Stimulated activated CD4-positive, alpha-beta T cell treated with anti-CD3 and anti-CD28 coated beads, Interleukin-2, amount 100 ng/mL, for 4 hours (primary cell): ENCODE measurements at places on chromosomes 16 and 17.
A peak's percentile ranks its signal among the peaks of the same experiment; 100 is the strongest.

GRCh38 chr17:78269955-78270381 lies 38.5 kb downstream of the TMEM235 start:
- no peak for DNase-seq

- DNase-seq: no peak
These were observed 49.5 kb downstream of the BMERB1 start for GRCh38 chr16:15483857-15484256.

DNA sequence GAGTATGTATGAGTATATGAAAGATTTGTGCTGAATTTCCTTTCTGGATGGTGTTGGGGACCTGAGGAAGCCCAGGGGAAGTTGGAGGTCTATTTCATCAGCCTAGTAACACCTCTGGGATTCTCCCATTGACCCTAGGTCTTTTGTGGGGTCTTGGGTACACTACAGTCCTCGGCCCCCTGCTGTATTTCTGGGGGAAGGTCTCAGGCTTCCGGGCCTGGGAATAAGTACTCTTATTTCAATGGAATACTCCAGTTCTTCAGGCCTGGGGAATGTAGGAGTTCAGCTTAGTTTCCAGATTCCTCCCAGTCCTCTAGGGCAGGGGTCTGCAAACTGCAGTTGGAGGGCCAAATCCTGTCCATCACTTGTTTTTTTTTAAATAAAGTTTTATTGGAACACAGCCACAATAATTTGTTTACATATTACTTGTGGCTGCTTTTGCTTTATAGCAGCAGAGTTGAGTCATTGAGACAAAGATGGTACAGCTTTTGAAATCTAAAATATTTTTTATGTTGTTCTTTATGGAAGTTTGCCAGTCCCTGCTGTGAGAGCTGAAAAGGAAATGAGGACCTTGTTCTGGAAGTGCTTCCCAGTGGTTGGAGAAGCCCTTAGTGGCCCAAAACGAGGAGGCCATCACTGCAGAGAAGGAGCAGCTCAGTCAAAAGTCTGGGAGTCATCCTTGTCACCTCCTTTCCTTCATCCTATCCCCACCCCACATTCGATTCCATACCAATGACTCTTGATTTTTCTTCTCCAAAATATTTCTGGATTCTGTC lies 142.5 kb upstream of the HS3ST2 start:
- DNase-seq: no peak

DNA sequence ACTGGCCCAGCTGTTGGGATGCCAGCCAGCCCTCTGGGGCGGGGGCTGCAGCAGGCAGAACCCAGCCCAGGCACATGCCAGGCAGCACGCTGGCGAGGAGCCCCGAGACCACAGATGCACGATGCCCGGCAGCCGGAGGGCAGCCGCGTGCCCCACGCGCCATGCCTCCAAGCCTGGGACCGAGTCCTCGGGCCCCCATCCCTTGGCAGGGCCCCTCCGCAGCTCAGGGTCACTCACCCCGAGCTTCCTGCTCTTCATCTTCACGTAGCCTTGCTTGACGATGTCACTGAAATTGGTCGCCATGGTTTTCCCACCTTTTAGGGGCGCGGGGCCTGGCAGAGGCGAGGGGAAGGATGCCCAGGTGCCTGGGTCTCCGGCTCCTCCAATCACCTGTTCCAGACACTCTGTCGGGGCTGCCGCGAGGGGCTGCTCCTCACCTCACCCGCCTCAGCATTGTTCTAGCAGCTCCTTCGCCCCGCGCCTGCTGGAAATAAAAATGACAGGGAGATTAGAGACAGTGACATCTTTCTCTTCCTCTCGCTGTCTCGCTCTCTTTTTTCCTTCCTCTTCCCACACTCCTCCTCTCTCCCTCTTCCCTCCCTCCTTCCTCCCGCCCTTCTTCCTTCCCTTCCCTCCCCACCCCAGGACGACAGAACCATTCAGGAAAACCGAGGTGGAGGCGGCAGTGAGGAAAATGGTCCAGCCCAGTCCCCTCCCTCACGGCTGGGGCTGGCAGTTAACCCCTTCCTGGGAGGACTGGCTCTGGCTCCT lies 6.9 kb downstream of the DOK4 start:
- DNase-seq: no peak

GRCh38 chr16:9012848-9013507 lies 49.3 kb upstream of the USP7 start:
- DNase-seq: no peak

GRCh38 chr17:1490643-1491442 lies 1.6 kb downstream of the MYO1C start:
- DNase-seq: peak; percentile 40

GRCh38 chr17:41333836-41334235 lies 16.8 kb downstream of the KRT33A start:
- DNase-seq: no peak

DNA sequence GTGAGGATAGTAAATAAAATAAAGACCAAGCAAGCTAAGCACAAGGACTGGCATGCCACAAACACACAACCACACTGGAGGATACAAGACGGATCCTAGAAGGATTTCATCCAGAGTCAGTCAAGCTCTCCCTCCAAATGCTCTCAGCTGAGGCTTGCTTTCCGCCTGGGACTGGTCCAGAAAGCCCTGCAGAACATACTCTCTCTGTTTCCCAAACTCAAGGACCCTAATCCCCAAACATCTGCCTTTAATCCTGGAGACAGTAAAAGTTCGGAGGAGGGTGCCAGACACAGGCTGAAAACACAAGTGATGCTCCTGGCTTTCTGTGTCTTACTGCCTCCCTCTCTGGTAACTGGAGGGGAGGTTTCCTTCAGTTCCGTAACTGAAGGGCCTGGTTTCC lies 5.3 kb upstream of the HSD11B2 start:
- DNase-seq: no peak

- DNase-seq: no peak
These were observed 172.2 kb downstream of the SEC14L1 start for GRCh38 chr17:77312786-77313599.

DNA sequence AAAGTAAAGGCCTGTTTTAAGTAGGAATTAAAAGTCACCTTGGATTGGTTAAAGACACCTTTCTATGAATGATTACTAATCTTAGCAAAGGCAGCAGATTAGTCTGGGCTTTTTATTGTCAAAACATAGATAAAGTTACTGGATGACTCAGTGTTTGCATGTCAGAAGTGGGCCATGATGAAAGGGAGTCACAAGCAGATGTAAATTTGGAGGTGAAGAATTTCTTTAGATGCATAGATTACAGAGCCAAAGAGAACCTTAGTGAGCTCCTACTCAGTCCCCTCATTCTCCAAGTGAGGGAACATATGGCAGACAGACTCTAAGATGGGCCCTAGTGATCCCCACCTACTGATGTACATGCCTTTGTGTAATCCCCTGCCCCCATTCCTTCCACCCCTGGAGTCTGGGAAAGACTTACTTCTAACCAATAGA lies 124.5 kb downstream of the HS3ST3A1 start:
- no peak for DNase-seq

DNA sequence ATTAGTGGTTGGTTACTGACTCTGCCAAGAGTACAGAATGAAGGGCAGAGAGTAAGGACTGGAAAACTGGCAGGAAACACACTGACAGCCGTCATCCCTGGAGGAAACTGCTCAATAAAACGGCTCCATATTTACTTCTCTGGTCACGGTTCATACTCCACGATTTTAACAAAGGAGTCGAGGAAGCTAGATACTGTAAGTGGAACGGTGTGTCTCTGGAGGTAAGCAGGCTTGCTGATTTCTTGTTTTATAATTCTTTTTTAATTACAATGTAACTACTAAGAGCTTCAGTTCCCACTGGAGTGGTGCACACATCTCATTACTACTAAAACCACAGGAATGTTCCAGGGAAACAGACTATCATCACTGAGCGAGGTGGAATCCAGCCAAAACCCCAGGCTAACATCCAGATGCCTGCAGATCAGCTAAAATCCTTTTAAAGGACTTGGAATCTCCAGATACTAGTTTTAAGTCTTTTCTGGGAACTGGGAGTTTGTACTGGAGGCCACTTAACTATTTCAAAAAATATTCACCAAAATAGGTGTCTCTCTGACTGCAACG lies 17.8 kb downstream of the SERPINF1 start:
- DNase-seq: no peak

DNA sequence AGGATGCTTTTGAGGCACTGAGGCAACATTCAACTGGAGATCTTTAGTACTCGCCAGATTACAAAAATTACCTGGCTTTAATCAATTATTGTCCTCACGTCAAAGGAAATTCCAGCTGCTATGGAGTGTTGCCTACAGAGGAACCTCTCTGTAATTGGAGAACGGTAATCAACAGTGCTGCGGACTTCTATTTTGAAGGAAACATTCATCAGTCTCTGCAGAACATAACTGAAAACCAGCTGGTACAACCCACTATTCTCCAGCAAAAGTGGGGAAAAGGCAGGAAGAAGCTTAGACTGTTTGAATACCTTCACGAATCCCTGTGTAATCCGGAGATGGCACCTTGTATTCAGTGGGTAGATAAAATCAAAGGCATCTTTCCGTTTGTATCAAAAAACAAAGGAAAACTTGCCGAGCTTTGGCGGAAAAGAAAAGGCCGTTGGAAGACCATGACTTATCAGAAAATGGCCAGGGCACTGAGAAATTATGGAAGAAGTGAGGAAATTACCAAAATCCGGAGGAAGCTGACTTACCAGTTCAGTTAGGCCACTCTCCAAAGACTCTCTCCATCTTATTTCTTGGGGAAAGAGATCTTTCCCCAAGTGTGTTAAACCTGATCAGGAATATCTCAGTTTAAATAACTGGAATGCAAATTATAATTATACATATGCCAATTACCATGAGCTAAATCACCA lies 3.0 kb downstream of the SLC35G3 start:
- DNase-seq: no peak

- DNase-seq: no peak
These were observed 15.1 kb downstream of the GPR179 start for GRCh38 chr17:38328620-38329019.

GRCh38 chr17:5902181-5903140 lies 167.7 kb upstream of the WSCD1 start:
- DNase-seq: no peak

DNA sequence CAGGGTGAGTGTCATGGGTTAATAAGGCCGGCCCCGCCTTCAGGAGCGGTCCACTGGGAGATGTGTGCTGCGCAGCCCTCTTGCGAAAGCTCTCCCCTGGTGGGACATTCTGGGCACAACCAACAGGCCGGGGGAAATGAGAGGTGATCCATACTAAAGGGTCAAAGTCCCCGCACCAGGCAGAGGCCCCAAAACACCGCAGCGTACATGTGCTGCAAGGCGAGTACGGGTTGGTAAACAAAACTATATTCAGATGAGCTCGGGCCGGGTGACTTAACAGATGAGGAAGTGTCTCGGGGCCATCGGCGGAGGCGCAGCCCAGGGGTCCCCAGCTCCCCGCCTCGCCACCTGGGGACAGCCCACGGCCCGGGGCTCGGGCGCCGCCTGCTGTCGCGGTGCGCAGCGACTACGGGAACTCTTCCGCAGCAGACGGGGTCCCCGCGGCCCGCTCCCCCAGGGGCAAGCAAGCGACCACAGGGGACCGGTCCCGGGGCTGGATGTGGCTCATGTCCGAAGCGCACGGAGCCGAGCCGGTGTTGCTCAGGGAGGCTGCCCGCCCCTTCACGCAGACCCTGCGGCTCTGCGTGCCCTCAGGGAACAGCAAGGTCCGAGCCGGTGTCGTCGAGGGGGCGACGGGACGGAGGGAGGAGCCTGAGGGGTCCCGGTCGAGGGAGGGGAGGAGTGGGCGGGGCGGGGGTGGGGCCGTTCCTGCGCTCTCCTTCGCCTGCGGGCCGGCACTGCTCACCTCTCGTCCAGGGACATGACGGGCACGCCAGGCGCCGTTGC lies at the start of gene RAB37:
Gene RAB37, plus strand, starts transcription at position 744 of the 786 bp plus-strand sequence. Its CDS starts 17 bp downstream, at position 761.
- DNase-seq: no peak

DNA sequence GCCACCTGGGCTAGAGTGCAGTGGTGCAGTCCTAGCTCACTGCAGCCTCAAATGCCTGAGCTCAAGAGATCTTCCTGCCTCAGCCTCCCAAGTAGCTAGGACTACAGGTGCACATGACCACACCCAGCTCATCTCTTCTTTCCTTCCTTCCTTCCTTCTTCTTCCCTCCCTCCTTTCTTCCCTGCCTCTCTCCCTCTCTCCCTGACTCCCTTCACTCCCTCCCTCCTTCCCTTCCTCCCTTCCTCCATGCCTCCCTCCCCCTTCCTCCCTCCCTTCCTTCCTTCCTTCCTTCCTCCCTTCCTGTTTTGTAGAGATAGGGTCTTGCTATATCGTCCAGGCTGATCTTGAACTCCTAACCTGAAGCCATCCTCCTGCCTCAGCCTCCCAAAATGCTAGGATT lies 23.5 kb upstream of the USP36 start:
- DNase-seq: no peak

DNA sequence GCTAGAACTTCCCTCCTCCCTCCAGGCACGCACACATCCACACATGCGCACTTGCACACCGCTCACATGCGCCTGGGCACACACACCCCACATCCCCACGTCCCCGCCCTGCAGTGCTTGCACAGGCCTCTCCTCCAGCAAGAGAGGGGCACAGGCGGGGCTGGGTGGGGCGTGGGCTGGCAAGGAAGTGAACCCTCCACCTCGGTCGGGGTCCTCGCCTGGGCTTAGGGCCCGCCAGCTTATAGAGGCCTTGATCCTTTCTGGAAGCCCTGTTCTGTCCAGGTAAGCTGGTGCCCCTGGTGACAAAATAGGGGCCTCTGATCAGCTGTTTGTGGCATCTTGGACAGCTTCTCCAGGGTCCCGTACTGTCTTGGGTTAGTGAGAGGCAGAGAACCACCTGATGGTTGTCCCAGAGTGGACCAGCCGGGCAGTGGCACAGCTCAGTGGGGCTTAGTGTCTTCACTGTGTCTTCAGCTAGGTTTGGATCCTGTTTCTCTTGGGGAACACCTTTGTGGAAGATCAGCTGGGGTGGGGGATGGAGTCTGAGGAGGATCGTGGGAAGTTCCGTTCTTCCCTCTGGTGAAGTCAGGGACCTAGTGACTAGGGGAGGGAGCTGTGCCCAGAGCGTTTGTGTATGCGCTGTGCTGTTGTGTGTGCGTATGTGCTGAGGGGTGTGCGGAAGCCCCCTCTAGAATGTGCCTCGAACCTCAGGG lies 12.1 kb downstream of the TBX4 start:
- DNase-seq: no peak

GRCh38 chr16:85289760-85290625 lies 177.7 kb upstream of the CIBAR2 start:
- DNase-seq: no peak

DNA sequence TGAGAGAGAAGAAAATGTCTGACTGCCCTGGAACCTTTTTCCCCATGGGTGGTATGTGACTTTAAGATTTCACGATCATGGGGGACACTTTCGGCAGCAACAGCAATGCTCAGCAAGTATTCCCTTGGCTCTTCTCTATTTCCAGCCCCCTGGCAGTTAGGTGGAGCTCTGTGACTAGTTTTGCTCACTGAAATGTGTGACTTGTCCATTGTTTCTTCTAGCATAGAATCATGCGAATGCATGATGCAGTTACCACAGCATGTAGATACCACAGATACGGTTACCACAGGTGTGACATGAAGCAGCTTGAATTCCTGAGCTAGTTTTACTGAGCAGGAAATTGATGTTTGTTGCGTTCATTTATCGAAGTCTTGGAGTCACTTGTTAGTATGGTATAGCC lies 1034.5 kb upstream of the EEF2KMT start:
- no peak for DNase-seq

- DNase-seq: no peak
These were observed 1.8 kb upstream of the WDR90 start for GRCh38 chr16:647173-647902.
